ENCODE measurements at places on chromosomes 2 and 18.

DNA sequence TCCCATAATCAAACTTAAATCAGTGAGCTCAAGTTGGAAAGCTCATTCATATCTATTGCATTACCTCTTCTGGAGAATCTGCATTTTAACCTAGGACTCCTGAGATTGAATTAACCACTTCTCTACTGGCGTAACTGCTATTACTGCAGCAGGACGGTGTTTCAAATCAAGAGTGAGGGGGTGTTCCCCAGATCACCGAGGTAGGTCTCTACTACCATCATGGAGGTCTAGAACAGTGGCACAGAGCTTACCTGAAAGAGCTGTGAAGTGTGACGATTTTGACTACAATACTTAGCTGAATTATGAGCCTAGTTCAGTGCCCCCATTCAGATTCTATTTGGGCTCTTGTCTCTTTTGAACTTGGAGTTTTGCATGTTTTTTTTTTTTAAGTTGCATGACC is 119.5 kb downstream of the POLE4 start:
- DNase-seq = no peak

DNA sequence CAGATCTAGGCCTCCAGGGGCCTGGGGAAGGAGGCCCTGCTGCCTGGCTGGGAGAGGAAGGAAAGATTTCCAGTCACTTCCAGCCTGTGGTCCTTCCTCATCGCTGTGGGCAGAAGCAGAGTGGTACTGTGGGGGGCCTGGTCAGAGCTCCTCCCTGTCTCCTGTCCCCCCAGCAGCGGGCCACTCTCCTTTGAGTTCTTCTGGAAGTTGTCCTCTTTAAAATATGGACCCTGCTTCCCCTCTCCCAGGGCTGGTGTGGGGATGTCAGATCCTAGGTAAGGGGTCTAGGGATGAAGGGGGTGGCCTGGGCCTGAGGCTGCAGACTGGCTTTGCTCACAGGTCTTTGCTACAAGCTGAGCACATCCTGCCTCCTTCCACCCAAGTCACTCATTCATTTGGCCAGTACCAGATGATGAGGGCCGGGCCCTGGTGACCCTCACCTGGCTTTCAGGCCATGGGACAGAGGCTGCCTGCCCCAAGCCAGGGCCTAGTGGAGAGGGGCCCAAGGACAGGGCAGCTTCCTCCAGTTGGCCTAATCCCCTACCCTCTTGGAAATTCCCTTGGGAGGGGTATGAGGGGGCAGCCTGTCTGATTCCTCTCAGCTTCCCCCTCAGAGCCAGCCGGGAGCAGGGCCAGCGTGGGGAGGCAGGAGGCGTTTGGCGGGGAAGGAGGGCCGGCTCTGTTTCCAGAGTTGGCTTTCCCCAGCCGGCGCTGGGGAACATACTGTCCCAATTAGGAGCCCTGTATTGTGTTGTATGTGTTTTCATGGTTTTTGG is 231.9 kb downstream of the DYSF start:
- no peak for DNase-seq

GRCh38 chr2:102258386-102259074 is 52.8 kb upstream of the IL1RL1 start:
- DNase-seq = peak; percentile 90

DNA sequence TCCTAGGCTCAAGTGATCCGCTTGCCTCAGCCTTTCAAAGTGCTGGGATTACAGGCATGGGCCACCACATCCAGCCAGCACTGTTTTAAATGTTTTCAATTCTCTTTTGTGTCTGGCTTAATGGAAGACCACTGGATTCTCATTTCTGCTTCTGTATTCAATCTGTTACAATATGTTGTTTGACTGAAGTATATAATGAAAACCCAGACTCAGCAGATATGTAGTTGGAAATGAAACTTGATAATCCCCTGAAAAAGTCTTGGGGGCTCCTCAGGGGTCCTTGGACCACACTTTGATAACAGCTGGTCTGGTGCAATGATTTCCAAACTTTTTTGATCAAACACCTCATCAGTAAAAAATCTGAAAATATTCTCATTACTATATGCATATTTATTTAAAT is 132.7 kb downstream of the ATAD2B start:
- no peak for DNase-seq

GRCh38 chr2:6164986-6165747 is 473.0 kb downstream of the SOX11 start:
- no peak for DNase-seq

GRCh38 chr2:139610512-139610911 is 830.3 kb upstream of the NXPH2 start:
- no peak for DNase-seq

DNA sequence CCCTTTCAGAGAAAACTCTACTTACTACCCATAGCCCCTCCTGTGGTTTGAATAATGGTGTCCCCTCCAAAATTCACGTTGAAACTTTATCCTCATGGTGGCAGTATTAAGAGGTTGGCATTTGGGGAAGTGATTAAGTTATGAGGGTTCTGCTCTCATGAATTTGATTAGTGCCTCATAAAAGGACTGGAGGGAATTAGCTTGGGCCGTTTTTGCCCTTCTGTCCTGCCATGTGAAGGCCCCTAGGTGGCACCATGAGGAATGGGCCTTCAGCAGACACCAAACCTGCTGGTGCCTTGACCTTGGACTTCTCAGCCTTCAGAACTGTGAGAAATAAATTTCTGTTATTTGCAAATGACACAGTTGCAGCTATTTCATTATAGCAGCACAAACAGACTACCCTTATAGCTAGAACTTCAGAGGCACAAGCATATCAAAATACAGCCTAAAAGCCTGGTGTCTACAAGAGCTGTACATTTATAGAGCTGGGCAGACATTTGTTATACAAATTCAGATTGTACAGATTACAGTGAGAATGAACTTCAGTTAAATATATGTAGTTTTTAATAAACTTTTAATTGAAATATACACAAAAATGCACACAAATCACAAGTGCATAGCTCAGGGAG is 2.6 kb upstream of the PTPN2 start:
- DNase-seq = peak; percentile 43

- no peak for DNase-seq
Observed at GRCh38 chr2:163658556-163658955, 77.3 kb downstream of the FIGN start.

DNA sequence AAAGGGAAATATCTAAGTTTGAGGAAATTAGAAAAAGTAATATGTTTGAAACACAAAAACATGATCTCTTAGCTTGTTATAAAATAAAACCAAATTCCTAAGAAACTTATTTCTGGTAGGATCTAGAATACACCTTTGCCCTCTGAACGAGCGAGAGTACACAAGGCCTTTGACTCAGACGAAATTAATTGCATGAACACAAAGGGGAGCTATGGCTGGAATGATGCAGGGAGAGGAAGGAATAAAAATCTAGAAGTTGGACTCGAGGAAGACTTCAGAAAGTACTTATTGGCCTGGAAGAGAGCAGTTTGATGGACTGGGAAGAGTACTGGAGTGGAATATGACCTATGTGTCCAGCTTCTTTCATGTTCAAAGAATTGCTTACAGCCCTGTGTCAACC is 927 bp upstream of the CRYGD start:
- DNase-seq = no peak

DNA sequence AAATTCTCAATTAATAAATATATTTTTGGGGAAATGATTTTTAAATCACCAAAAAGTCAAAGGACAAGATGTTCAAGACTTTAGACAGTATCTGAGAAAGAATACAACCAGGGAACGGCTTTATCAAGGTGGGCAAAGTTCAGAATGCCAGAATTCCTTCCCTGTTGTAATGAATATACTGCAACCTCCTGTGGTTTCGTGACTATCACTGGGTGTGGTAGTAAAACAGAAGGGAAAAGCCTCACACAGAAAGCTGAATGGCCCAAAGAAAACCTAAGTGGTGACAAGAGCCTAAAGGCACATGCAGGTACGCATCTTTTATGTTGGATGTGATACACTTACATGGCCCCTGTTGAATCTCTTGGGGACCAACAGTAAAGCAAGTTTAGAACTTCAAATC is 37.1 kb downstream of the MBD2 start:
- DNase-seq = no peak

GRCh38 chr2:57429831-57430230 is 616.8 kb upstream of the VRK2 start:
- no peak for DNase-seq

DNA sequence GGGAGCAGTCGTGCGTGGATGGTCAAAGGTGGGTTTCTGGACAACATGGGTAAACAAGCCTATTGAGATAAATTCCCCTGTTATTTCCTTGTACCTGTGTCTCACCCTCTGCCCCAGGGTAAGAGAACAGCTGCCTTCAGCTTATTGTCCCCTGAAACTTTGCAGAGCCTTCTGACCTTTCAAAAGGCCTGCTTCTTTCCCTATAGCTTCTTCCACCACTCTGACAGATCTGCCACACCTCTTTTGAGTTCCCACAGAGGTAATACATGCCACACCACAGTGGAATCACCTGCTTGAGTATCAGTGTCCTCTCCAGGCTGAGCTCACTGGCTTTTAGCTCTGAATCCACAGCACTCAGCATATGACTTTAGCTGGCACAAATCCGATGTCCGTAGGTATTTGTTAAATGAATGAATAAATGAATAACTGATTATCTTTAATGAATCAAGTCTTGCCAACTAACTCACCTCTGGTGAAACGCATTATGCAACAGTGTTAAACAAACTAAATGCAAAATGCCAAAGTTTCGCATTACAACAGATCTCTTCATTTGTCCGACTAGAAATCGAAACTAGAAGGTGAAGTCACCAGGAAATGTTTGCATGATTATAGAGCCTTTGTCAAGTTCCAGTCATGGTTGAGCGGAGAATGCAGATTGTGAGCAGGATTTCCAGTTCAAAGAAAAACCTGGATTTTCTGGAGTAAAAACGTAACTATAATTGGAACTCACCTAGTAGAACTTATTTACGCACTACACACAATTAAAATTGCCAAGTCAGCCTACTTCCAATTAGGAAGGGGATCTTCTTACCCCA is 16.4 kb downstream of the DYNAP start:
- no peak for DNase-seq

DNA sequence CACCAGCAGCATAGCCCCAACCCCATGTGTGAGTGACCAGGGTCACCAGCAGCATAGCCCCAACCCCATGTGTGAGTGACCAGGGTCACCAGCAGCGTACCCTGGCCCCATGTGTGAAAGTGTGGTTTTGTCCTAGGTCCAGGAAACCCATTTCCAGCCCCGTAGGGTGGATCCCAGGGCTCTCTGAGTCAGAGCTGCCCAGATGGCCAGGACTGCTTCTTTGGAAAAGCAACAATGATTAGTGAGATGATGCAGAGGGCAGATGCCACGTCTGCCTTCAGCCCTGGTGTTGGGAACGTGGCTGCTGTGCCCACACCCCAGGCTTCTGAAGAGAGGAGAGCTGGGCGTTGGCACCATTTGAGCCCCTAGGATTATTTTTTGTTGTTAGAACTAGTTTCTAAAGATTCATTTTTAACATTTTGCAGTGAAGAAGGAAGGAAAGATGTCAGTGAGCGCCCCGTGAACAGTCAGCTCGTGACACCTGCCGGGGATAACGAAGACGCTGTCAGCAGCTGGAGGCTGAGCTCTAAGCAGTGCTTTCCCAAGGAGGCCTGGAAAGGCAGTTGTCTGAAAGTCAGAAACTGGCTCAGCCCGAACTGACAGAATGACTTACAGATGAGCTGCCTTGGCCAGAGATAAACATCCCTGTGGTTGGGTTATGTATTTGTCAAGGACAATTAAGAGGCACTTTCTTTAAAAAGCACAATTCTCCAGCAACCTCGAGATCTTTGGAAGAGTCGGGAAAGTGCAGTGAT is 32.1 kb upstream of the KCNG2 start:
- DNase-seq = peak; percentile 29

- no peak for DNase-seq
Observed at GRCh38 chr2:103469800-103470199, 708.0 kb downstream of the TMEM182 start.

All from EL (cell line).